Psoas muscle (tissue), 8 donors: ENCODE measurements at places on chromosomes 2 and 18. TPM values are rescaled to one million over a fixed set of nuclear protein-coding genes. Genes with fewer than 3 reads are reported as not detected.
A peak's percentile ranks its signal among the peaks of the same experiment; 100 is the strongest.

COL3A1 gene
- total RNA-seq, result 71.7 TPM

HAUS1 gene
- total RNA-seq, result 7.5 TPM

KCNG2 gene
- total RNA-seq, result 0.20 TPM

CAPN13 gene
- not detected for total RNA-seq

CAVIN2 gene
- 29.7 TPM for total RNA-seq

GALM gene
- 4.2 TPM for total RNA-seq

GPR45 gene
- not detected for total RNA-seq

NMS gene
- not detected for total RNA-seq

CRACDL gene
- 2.8 TPM for total RNA-seq

GRCh38 chr2:80080957-80081356 is 223.6 kb downstream of the LRRTM1 start:
- no peak for DNase-seq

DNA sequence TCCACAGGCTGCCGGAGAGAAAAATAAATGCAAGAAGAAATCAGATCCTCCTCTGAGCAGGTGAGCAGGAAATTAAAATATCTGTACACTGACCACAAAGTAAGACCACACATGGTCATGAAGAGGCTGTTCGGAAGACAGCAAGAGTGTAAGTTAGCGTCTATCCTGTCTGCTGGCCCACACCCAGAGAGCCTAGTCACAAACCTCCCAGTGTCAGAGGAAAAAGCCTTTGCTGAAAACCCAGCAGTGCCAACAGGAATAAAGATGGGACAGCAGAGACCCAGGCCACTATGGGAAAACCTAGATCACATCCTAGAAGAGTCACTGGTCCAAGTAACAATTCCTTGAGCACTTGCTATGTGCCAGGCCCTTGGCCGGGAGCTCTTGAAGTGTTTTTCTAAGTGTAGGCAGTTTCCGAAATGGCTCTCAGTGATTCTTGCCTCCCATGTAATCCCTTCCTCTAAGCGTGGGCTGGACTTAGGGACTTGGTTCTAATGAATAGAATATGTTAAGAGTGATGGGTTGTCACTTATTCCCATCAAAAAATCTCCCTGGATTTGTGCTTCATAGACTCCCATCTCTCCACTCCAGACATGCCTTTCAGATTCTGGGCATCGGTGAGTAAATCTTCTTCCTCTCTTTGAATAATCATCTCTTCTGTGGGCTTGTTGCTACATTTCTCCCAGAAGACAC is 110.9 kb upstream of the PKDCC start:
- no peak for DNase-seq

DNA sequence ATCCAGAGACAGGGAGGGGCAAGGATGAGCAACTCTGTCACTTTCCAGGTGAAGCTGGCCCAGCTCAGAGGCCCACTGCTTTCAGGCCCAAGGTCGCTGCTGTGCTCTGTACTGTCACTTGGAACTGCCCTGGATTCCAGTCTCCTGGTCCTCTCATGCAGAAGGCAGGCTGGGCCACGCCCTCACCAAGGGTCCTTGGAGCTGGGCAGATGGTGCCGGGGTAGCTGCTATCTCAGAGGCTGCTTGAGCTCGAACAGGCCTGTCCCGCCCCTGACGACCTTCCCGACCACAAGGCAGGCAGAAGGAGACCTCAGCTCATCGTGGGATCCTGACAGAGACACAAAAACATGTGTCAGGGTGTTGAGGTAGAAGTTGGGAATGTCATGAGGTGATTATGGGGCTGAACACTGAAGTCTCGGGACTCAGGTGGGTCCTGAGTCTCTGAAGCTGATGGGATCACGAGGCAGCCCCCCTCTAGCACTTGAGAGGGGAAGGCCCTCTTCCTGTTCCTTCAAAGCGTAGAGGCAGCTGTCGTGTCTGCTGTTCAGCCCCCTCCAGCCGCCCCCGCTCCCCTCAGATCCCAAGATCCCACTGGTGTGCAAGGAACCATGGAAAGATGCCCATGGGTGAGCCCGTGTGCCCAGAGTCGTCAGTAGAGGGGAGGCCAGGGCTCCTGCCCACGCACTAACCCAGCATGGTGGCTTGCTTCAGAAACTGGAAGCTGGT is 78.3 kb downstream of the POLR1A start:
- DNase-seq, result peak; percentile 41

DNA sequence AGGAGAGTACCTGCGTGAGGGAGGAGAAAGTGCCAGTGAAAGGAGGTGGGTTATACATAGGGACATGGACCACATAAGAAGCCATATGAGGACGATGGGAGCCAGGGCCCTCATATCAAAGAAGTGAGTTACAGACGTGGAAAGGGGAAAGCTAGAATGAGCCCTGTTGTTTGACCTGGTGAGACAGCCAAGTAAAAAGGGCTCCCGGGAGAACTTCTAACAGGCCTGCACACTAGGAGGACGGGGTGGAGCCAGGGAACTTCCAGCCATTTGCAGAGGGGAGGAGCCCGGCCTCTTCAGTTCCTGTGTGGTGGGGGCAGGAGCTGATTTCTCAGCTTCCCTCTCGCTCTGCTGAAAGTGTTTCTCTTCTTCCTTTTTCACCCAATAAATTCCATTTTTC is 84.1 kb upstream of the SLC66A3 start:
- no peak for DNase-seq

DNA sequence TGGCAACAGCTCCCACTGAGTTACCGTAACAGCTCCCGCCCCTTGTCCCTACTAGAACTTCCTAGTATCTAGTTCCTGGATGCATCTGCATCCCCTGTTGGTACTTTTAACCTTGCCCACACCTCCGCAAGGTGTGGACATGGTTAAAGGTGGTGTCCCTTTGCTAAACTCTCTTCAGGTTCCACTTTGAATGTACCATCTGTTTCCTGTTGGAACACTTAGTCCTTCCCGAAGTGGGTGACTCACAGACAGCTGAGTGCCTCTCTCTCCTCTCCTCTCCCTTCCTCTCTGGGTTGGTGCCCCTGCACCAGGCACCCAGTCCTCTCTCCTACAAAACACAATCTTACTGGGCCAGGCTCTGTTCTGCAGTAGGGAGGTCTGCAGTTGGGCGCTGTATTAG is 19.6 kb upstream of the REL start:
- DNase-seq, result no peak

- DNase-seq, result peak; percentile 90
Measured at GRCh38 chr2:109380502-109381326, 233.1 kb downstream of the SEPTIN10 start.

DNA sequence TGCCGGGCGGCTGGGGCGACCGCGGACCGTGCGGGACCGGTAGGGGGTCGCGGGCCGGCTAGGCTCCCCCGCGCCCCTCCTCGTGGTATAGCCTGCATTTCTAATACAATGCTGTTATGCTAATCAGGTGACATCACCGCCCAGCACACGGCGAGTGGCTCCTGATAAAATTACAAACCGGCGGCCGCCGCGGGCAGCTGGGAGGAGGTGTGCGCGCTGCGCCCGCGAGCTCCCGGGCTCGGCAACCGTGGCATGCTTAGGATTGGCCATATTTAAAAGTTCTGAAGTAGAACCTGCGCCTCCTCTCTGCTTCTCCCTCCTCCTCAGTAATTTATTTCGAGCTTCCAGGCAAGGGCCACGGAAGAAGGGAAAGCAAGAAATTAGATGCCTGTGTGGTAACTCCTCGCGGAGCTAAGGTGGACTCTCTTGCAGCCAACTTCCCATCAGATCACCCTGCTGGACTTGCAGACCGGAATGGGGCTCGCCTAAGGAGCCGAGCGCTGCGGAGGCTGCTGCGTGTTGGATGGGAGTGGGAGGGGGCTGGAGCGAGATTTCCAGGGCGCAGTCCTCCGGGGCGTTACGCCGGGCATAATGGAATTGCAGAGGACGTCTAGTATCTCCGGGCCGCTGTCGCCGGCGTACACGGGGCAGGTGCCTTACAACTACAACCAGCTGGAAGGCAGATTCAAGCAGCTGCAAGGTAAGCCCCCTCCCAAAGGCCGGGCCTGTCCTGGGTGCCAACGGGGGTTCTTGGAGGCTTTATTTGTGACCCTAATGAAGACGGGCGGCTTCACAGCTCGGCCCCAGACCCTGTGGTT is 102.3 kb downstream of the SPTBN1 start:
- DNase-seq, result peak; percentile 70

DNA sequence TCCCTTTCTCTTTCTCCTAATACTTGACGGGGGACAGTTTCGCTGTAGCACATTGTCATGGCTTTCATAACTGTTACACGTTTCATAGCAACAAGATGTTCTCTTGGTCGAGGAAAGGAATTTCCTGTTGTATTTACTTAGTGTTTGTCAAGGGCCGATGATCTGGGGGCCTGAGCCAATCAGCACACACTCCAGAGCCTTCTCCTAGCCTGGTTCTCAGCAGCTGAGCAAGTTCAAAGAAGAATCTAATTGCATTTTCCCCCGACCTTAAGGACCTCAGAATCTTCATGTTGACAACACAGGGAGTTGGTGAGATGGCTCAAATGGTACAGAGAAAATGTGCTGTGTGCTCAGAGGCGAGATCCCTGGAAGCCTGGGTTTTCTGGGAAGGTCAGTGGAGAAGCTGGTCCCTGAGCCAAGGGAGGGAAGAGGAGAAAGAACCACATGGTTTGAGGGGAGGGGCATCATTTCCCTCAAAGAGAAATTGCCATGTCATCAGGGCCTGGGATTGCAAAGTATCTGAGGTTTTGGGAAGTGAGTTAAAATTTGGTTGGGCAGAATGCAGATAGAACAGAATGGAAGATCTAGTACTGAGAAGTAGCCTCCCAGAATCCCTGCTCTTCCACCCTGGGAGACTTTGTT is 76.9 kb upstream of the AGAP1 start:
- no peak for DNase-seq
